ENCODE measurements at places on chromosomes 4 and X.

- DNase-seq, result peak; percentile 40
Measured at GRCh38 chr4:99811850-99812249, 4.8 kb upstream of the DAPP1 start.

DNA sequence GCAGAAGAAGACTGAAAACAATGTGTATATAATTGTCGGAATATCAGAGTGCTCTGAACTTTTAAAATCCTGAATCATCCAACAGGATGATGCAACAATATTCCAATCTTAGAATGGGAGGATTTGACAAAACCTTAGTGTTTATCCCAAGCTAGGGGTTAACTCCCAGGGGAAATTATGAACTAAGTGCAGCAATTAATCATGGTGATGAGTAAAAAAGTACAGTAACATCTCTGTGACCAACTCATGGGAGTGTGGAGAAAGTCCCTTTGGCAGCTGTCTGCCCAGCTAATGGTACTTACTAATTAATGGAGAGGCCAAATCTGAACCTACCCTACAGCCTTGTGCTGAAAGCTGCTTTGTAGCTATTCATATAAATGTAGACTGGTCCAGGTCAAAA is 257.6 kb upstream of the DDX53 start:
- DNase-seq, result peak; percentile 74

- DNase-seq, result peak; percentile 31
Measured at GRCh38 chr4:88335092-88335665, 43.5 kb upstream of the HERC6 start.

- DNase-seq, result no peak
Measured at GRCh38 chr4:53366301-53366716, 448 bp upstream of the SCFD2 start.

- DNase-seq, result no peak
Measured at GRCh38 chrX:136157187-136157586, 9.9 kb downstream of the FHL1 start.

GRCh38 chr4:150960818-150961217 is 54.3 kb downstream of the LRBA start:
- DNase-seq, result peak; percentile 48

- no peak for DNase-seq
Measured at GRCh38 chr4:26953770-26954423, 93.3 kb downstream of the STIM2 start.

GRCh38 chr4:81522711-81523110 is 51.0 kb upstream of the RASGEF1B start:
- no peak for DNase-seq

DNA sequence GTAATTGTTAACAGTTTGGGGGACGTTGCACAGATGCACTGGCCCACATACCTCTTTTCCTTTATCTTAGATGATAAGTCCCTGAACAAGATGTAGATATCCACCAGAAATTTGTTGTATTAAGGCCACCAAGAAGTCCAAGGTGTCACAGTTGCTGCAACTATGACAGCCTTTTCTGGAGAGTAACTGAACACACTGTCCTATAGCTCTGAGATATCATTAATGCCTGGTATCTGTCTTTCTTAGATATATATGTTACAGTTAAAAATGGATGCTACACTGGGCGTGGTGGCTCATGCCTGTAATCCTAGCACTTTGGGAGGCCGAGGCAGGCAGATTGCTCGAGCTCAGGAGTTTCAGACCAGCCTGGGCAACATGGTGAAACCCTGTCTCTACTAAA is 77.8 kb upstream of the PRDX4 start:
- no peak for DNase-seq

DNA sequence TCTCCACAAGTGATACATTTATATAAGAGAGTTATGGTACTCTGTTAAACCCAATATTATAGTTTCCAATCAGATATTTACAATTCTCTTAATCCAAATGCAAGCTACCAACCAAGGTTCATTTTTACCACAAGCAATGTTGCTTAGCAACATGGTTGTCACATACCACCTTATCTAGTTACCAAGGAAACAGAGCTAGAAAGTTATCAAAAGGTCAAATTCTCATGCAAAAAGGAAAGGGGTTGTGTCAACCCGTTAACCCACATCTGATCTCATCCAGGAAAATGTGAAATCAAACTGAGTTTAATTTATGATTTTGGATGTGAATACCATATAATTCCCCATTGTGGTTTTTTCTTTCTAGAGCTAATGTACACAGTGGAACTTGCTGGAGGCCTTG is 274.1 kb upstream of the MAGEB2 start:
- DNase-seq, result peak; percentile 85

- DNase-seq, result no peak
Measured at GRCh38 chr4:149952716-149953115, 125.5 kb upstream of the DCLK2 start.

DNA sequence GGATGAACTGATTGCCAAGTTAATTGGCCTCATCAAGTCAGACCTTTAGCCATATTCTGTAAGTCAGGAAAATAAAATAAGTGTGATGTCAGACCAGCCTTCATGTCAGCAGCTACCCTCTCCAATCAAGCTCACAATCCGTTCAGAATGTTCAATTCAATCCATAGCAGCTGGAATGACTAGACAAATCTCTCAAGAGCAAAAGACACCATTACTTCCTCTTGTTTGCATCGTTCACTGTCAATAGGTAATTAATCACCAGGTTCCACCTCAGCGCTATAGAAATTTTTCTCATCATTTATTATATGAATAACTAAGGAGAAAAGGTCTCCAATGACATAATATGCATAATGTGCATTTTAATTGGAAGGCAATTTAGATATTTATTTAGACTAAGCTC is 321.0 kb upstream of the GRIA3 start:
- no peak for DNase-seq

- DNase-seq, result peak; percentile 71
Measured at GRCh38 chr4:53706422-53707032, 115.2 kb upstream of the LNX1 start.

GRCh38 chrX:113514906-113515305 is 674.3 kb upstream of the AMOT start:
- no peak for DNase-seq

DNA sequence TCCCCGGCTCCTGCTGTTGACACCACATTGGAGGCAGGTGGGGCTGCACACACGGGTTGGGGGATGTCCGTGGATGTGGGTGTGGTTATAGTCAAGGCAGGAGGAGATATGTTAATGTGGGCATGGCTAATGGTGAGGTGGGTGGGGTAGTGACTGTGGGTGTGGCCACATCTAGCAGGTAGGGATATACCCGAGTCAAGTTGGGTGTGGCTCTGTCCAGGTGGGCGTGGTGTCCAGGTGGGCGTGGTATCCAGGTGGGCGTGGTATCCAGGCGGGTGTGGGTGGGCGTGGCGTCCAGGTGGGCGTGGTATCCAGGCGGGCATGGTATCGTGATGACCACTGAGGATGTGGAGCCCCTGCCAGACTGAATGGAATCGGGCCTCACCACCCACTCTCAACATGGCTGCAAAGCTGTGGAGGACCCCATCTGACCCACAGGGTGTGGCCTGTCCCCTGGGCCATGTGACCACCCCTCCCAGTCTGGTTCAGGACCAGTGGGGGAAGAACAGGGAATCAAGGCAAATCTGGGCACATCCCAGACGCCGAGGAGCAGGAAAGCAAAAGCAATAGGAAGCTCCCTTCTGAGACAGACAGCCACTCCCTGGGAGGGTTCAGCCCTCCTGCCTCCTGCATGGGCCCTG is 21.0 kb downstream of the MAN2B2 start:
- no peak for DNase-seq

DNA sequence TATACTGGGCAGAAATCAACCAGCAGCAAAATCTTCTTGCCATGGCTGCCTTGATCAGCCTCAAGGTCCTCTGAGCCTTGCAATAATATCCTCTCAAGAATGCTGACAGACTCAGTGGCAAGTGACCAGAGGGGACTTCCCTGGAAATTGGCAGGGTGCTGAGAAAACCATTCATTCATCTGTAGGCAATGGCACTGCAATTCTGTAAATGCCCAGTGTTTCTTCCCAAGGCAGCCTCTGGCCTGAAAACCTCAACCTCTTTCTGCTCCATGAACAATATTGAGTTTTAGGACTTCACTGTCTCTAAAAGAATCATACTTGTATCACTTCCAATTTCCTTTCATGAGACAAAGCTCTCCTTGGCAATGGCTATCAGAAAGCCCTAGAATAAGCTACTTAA is 754.3 kb upstream of the TENM3 start:
- no peak for DNase-seq

DNA sequence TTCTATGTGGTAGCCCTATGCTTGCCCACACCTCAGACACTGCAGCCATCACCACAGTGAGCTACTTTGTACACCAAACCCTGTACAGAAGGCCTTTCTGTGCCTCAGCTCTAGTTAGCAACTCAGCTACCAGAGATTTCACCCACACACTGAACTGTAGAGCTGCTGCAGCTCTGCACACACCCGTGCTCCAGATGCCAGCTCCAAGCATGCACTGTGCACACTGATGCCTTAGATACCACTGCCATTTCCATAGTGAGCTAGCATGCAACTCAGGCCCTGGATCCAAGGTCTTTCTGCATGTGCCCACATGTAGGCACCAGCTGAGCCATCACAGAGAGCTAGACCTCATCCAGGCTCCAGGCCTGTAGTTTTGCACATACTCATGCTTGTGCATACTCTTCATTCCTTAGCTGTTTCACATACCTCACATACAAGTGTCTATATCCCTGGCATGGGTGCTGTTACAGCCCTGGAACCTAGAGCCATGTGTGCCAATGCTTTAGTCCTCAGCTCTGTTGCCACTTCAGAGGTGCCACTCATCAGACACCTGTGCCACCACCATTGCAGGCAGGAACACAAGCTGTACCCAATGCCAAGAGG is 423.5 kb upstream of the NDST3 start:
- no peak for DNase-seq

- DNase-seq, result no peak
Measured at GRCh38 chrX:148161701-148162100, 180.6 kb downstream of the FMR1NB start.

GRCh38 chrX:81237516-81237915 is 35.6 kb downstream of the SH3BGRL start:
- no peak for DNase-seq

- no peak for DNase-seq
Measured at GRCh38 chrX:7815166-7815805, 27.7 kb upstream of the VCX start.

DNA sequence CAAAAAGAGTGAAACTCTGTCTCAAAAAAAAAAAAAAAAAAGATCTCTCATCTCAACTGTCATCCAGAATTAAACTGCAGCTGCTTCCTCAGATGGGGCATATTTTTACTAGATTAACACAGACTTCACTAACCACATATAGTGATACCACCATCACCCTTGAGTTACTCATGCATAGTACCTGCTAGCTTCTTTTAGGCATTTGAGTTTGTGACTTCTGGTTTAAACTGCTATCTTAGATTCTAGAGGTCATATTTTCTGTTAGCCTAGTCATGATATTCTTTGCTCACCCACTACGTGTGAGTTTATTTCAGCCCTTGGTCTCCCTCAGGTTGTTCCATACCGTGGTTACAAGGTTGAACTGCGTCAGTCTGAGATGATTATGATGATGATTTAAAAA is 154.9 kb upstream of the BMP3 start:
- peak; percentile 9 for DNase-seq

DNA sequence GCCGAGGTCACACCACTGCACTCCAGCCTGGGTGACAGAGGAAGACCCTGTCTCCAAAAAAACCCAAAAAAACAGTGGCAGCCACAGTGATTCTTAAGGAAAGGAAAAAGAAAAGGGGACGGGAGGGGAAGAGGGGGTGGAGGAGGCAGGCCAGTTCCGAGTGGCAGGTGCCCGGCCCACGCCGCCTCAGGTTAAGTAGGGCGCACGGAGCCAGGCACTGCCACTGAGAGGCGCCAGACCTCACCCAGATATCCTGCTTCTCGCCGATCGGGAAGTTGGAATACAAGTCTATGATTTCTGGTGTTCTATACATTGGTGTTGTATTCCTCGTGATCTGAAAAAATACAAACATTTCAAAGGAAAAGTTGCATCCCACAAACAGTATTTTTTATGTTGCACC is 35.9 kb downstream of the GAK start:
- no peak for DNase-seq

- DNase-seq, result peak; percentile 98
Measured at GRCh38 chr4:137545461-137545861, 13.2 kb upstream of the PCDH18 start.

DNA sequence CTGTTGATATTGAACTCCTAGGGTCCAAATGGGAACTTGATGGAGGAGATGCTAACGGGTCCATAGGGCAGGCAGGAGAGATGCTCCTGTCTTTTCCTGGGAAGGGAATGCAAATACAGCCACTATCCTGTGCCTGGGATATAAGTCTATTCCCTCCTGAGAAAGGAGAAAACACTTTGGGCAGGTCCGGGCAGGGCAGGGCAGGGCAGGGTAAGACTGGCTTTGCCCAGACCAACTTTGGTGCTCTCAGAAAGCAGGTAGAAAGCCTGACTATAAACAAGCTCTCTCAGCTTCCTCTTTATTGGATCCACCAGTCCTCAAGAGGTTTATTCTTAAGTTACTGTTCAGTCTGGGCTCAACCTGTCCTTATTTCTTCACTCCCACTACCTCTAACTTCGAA is 232.3 kb downstream of the PTTG2 start:
- no peak for DNase-seq

DNA sequence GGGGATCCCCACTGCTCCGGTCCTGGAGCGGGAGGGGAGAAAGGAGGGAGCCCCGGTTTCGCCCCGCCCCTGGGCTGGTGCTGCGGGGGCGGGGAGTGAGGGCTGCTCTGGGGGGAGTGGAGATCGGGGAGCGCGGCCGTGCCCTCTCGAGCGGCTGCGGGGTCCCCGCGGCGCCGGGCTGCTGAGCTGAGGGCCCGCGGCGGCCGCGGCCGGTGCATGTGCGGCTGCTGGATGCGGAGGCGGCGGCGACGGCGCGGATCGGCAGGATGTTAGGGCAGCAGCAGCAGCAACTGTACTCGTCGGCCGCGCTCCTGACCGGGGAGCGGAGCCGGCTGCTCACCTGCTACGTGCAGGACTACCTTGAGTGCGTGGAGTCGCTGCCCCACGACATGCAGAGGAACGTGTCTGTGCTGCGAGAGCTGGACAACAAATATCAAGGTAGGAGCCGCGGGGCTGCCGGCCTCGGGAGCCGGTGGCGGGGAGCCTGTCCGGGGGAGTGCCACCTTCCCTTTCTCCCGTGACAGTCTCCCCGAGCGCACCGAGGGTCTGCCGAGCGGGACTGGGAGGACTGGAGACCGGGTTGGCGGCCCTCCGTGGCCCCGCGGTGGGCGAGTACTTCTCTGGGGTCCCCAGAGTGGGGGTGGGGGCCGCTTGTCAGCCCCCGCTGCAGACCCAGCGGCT is at the start of gene ING2:
Gene ING2 (plus strand): TSS at position 129 of the 681 bp plus-strand sequence. CDS start 138 bp downstream, at position 267.
- DNase-seq, result peak; percentile 55

GRCh38 chr4:173763389-173763788 is 233.4 kb upstream of the HAND2 start:
- DNase-seq, result no peak

DNA sequence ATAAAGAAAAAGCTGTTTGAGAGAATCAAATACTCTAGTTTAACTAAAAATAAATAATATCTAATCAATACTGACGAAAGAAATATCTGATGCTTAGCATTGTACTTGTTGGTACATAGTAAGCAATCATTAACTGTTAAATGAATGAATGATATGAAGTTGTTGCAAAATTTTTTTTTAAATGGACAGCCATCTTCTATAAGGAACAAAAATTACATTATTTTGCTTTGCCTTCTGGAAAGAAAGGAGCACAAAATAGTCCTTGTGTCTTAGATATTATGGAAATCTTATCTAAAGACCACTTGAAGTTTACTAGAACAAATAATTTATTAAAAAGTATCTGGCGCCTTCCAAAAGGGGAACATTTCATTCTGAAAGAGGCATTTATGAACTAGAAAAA is 4.5 kb downstream of the NFKB1 start:
- no peak for DNase-seq
